ENCODE measurements at places on chromosomes 6 and 20.

DNA sequence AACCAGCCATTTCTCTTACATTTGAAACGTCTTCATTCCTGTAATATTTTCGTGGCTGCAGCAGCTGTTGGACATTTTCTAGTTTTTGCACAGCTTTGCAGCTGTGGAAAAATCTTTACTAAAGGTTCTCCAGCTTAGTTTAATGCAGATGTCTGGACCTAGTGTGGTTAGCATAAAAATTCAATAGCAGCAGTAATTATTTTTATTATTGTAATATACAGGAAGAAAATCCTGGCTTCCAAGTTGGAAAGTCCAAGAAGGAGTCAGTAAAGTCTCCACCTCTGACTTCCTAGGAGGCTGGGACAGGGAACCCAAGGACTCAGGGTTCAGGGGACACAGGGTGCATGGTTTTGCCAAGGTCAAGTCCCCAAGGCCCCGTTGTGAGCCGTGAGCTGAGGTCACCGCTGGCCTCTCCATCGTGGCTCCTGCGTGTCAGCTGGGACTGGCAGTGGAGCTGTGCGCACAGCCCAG lies 230.6 kb downstream of the FNDC1 start:
- no peaks in the 10 kb centered on the region for H3K27me3 ChIP-seq
- no peaks in the 10 kb centered on the region for H3K4me1 ChIP-seq
- H3K36me3 ChIP-seq, result no peaks in the 10 kb centered on the region
- no peak for DNase-seq

DNA sequence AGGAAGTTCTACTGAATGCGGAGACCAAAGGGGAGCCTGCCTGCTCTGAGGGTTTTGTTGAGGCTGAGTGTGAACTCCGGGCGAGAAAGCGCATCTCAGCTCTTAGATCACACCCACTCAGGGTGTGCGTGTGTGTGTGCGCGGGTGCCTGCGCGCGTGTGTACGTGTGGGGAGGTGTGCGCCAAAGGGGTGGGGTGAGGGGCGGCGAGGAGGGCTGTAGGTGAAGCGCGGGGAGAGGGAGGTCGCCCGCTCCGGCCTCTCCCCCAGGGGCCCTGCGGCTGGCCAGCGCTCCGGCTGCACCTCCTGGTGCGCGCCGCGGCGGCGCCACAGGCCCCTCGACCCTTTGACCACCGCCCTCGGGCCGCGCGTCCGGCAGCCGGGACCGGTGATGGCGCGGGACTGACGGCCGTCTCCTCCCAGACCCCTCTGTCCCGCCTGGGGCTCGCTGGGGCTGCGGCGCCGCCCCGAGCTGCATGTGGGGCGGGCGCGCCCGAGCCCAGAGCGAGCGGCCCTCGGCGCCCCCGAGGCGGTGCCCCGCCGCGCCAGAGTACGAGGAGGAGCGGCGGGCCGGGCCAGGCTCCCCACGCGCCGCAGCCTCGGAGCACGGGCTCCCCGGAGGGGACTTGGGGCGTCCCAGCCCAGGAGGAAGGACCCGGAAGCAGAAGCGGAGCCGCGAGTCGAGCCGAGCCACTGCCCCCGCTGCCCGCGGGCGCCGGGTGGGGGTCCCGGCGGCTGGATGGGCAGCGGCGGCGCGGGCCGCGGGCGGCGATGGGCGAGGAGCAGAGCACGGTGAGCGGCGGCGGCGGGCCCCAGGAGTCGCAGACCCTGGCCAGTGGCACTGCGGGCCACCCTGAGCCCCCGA lies at the start of gene RNF217:
TSS of gene RNF217 (plus strand) at position 661 of the 862 bp plus-strand sequence. CDS start at position 769, 108 bp downstream.
- H3K4me3 ChIP-seq, result no peak within 1 kb of the TSS
- no peaks in the 10 kb centered on the region for H3K36me3 ChIP-seq
- no peaks in the 10 kb centered on the region for H3K27me3 ChIP-seq
- no peak within 1 kb of the TSS for H3K27ac ChIP-seq
- DNase-seq, result no peak
- H3K4me1 ChIP-seq, result no peaks in the 10 kb centered on the region

DNA sequence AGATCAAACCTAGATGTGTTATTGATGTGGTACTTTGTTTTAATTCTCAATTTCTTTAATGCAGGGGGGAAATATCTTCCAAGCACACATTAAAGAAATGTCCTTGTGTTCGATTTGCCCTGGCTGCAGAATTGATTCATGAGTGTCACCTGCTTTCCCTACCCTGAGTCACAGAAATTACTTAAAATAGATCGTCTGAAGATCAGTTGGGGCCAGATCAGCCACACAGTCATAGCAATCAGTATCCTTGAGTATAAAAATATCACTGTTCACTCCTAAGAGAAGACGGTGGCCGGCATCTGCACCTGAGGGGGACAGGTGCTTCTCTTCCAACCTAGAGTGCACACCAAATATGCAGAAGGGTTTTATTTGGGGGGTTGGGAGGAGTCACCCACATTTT lies 115.2 kb upstream of the RIN2 start:
- no peak overlapping the region for H3K4me3 ChIP-seq
- no peaks in the 10 kb centered on the region for H3K4me1 ChIP-seq
- no peaks in the 10 kb centered on the region for H3K36me3 ChIP-seq
- H3K27me3 ChIP-seq, result no peaks in the 10 kb centered on the region

DNA sequence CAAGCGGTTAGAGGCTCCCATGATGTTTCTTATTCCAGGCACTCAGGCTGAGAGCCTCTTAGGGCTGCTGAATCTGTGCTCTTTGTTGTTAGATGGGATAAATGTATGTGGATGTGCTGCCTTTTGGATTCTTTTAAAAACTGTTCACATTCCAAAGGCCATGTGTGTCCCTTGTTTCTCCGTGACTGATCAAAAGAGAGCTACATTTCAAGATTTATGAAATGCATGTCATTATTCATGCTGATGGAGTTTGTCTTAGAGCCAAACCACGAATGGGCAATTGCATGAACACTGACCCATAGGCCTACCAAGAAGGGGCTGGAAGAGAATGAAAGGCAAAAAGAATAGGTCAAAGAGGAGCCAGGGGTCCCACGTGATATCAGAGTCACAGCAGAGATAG lies 104.9 kb upstream of the TSHZ2 start:
- no peaks in the 10 kb centered on the region for H3K4me1 ChIP-seq
- peaks cover 31% of the 10 kb centered on the region for H3K27me3 ChIP-seq
- no peak overlapping the region for H3K27ac ChIP-seq
- DNase-seq, result no peak
- no peaks in the 10 kb centered on the region for H3K36me3 ChIP-seq

DNA sequence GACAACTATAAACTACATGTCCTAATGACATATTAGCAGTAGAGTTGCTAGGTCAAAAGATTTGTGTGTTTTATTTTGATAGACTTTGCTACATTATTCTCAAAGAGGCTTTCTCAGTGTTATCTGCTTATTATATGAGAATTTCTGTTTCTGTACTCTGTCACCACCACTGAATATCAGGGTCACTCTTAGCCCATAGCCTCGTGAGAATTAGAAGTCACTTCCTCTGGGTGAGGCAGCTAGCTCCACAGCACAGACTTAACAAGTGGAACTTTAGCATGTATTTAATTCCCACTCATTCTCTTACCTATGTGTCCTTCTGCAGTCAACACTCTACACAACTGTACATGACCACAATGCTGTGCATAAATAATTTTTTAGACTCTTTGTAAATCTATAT lies 6.7 kb downstream of the PHACTR2 start:
- no peak overlapping the region for H3K27ac ChIP-seq
- DNase-seq, result no peak
- no peak overlapping the region for H3K4me3 ChIP-seq
- H3K4me1 ChIP-seq, result no peaks in the 10 kb centered on the region
- H3K27me3 ChIP-seq, result no peaks in the 10 kb centered on the region

GRCh38 chr6:92541448-92542060 lies 877.8 kb downstream of the EPHA7 start:
- no peak overlapping the region for H3K4me3 ChIP-seq
- no peaks in the 10 kb centered on the region for H3K27me3 ChIP-seq
- no peaks in the 10 kb centered on the region for H3K4me1 ChIP-seq
- H3K36me3 ChIP-seq, result no peaks in the 10 kb centered on the region
- DNase-seq, result no peak

DNA sequence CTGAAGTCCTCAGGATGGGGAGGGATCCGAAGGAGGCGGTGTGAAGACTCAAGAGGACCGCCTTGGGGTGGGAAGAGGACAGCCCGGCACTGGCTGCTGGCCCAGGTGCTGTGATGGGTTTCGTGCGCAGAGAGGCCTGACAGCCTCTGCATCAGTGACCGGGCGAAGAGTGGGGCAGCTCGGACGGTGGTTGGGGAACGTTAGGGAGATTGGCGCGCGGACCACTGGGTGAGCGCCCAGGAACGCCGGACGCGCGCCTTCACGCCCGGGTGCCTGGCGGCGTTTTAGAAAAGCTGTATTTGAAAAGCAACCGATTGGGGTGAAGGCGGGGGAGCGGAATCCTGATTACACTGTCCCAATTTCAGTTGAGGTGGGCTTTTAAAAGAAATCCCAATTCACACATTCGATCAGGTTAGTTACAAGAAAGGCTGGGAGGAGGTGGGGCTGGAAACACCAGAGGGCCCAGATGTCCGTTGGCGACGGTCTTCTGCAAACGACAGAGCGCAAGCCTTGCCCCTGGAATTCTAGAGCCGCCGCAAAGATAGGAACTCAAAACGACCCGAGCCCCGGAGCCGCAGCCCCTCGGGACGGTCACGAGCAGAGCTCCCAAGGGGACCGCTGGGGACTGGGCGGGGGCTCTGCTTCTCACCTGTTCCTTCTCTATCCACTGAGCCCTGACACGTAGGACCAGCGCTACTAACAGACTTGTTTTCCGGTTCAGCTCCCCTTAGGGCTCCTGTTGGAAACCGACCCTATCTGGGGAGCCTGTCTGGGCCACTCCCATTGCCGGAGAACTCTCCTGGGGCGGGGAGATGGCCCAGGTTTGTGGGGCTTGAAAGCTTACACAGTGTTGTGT lies 8.5 kb upstream of the TRIM40 start:
- no peak overlapping the region for H3K4me3 ChIP-seq
- no peak overlapping the region for H3K27ac ChIP-seq
- no peak for DNase-seq
- H3K4me1 ChIP-seq, result peaks cover 5% of the 10 kb centered on the region
- no peaks in the 10 kb centered on the region for H3K36me3 ChIP-seq

DNA sequence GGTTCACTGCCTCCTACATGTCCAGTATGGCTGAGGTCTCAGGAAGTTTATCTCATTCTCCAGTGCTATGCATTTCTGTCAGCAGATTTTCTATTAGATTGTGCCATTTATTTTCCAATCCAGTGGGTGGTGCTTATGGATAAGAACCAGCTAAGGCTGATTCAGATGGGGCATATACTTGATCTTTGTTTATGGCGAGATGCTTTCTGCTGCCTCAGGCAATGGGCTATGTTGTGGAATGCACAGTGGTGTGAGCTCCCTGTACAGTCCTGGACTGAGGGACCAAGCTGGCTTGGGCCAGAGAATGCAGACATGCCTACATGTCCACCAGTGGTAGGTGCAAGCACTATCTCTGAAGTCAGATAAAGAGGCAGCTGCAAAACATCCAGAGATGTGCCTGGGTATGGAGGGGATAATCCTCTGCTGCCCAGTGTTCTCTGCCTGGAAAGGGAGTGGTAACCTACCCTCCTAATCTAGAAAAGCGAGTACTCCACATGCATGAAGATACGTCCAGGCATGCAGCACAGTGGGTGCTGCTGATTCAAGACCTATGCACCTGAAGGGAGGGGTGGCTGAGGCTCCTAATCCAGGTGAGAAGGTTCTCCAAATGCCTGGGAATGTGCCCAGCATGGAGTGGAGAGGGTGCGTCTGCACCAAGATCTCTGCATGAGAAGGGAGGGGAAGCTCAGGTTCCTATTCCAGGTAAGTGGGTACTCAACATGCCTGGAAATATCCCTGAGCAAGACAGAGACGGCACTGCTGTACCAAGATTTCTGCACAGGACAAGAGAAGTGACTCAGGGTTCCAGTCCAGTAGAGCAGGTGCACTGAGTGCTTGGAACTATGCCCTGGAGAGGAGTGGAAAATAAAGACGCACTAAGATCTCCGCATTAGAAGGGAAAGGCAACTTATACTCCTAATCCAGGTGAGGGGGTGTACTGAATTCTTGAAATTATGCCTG lies 9.4 kb downstream of the CST4 start:
- no peak for DNase-seq
- no peak overlapping the region for H3K4me3 ChIP-seq
- H3K27ac ChIP-seq, result no peak overlapping the region
- no peaks in the 10 kb centered on the region for H3K36me3 ChIP-seq
- peaks cover 14% of the 10 kb centered on the region for H3K27me3 ChIP-seq
- no peaks in the 10 kb centered on the region for H3K4me1 ChIP-seq

DNA sequence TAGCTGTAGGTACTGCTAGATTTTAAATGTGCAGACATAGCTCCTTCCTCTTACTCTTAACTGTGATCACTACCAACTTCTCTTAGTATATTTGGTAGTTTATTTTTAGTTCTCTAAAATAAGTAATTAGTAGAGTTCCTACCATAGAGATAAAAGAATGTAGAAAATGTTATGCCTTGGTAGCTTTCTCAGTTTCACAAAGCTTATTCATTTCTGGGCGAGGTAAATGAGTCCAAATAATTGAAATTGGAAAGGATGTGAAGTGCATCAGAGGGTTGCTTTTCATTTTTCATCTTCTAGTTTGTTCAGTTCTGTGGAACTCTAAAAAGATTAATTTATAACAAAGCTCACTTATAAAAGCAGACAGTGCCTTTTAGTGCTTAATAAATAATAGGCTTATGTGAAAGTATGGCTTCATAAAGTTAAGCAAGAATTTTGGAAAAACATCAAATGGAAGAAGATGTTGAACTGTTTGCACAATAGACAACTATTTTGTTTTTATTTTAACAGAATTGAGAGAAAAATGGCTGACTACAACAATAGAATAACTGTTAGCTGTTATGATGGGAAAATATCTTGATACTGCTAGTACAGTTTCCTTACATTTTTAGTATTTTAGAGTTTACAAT lies 303.7 kb downstream of the UTRN start:
- no peaks in the 10 kb centered on the region for H3K27me3 ChIP-seq
- H3K4me1 ChIP-seq, result peaks cover 44% of the 10 kb centered on the region
- peaks cover 32% of the 10 kb centered on the region for H3K36me3 ChIP-seq
- H3K27ac ChIP-seq, result peak overlapping the region; percentile 21

GRCh38 chr6:12968290-12968689 lies 251.7 kb downstream of the PHACTR1 start:
- no peak for DNase-seq
- H3K27me3 ChIP-seq, result peaks cover 6% of the 10 kb centered on the region
- no peak overlapping the region for H3K27ac ChIP-seq

GRCh38 chr20:52683761-52684160 lies 288.4 kb upstream of the TSHZ2 start:
- H3K4me1 ChIP-seq, result no peaks in the 10 kb centered on the region
- no peak overlapping the region for H3K4me3 ChIP-seq
- H3K27ac ChIP-seq, result no peak overlapping the region
- peaks cover 20% of the 10 kb centered on the region for H3K27me3 ChIP-seq
- H3K36me3 ChIP-seq, result no peaks in the 10 kb centered on the region
- DNase-seq, result no peak

GRCh38 chr6:20217891-20218290 lies 5.6 kb upstream of the MBOAT1 start:
- no peaks in the 10 kb centered on the region for H3K27me3 ChIP-seq
- H3K4me3 ChIP-seq, result no peak overlapping the region
- H3K27ac ChIP-seq, result no peak overlapping the region
- peaks cover 10% of the 10 kb centered on the region for H3K4me1 ChIP-seq
- DNase-seq, result no peak
- no peaks in the 10 kb centered on the region for H3K36me3 ChIP-seq

All from DND-41 (cell line).